ENCODE measurements at places on chromosomes 5 and 9.

GRCh38 chr9:35001803-35002502 lies 12.4 kb downstream of the DNAJB5 start:
- DNase-seq: peak; percentile 48

DNA sequence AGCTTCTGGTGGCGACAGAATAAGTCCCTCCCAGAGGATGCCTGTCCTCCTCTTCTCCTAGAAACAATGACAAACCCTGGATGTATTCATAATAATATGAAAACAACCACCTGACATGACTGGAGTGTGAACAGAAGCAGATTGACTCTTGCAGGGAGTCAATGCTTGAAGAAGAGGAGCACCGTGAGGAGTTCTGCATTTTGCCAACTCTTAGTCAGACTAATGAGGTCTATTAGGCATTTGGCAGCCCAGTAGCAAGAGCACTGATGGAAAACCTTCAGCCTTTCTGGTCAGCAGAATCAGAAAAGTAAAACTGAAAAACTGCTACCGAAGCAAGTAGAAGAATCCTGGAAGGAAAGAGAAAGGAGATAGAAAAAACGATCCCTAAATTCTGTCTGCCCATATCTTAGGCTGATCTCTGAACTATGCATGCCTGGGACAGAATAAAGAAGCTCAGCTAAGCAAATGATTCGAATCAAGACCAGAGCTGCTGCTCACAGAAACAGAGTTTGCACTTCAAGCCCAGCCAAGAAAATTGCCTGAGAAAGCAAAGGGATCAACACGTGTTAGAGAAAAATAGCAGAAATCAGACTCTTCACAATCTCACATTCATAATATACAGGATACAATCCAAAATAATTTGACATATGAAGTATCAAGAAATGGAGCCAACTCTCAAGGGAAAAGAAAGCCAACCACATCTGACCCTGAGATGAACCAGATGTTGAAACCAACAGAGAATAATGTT lies 69.5 kb upstream of the OSMR start:
- DNase-seq: no peak

- DNase-seq: peak; percentile 68
Measured at GRCh38 chr5:543755-544674, 19.8 kb upstream of the SLC9A3 start.

DNA sequence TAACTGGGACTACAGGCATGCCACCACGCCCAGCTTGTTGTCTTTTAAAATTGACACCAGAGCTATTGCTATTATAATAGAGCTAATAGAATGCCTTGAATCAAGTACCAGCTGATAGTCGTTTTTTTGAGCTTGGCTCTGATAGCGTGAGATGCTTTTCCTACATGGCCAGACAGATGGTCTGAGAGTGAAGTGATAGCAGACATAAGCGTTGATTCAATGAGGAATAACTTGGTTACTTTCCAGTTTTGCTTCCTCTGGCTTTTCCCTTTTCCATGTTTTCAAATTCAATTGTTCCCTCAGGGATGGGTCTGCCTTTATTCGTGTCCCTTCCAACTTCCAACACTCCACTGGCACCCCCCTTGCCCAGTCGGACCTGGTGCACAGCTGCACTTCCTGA lies 15.4 kb downstream of the AGXT2 start:
- DNase-seq: no peak

DNA sequence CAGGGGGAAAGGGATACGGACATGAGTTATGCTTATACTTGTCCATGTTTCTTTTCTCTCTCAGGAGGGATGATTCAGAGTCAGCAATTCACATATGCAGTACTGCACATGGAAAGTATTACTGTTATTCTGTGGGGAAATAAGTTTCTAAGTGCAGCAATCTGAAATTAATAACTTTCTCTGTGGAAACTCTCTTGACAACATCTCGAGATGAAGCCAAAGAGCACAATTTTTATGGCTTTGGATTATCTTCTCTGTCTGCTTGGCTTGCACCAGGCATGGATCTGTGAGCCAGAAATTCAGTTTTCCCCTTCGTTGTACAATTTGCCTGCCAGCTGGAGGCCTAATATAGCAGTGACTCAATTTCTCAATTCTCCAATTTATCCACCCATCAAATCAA lies 2.5 kb upstream of the NDFIP1 start:
- DNase-seq: no peak

DNA sequence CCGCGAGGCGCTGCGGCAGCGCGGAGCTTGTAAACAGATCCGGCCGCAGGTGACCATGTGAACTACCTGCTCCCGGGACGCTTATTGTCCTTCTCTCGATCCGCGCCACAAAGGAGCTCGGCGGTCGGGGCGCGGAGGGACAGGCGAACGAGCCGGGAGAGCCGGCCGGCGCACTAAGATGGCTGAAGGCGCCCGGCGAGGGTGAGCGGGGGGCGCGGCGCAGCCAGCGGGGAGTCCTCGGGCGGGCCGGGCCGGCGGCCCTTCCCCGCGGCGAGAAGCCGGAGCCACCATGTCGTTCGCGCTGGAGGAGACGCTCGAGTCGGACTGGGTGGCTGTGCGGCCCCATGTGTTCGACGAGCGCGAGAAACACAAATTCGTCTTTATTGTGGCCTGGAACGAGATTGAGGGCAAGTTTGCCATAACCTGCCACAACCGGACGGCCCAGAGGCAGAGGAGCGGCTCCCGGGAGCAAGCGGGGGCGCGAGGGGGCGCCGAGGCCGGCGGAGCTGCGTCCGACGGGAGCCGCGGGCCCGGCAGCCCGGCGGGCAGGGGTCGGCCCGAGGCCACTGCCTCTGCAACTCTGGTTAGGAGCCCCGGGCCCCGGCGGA lies 535 bp downstream of the JMY start:
- DNase-seq: peak; percentile 55

DNA sequence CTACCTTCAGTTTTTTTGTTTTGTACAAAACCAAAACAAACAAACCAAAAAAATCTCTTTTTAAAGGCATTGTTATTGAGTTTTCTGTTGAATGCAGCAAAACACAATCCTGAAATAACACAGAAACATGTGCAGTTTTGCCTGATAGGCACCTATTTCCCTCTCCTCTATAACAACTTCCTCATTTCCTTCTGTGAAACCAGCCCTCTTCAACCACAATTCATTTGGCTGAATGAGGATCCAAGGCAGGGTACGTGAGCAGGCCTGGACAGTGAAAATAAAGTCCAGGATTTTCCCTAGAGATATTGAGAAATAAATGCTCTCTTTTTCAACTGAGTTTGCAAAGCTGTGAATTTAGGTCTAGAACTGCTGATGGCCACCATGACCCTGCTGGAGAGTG lies 134.8 kb upstream of the LARP1 start:
- DNase-seq: no peak

DNA sequence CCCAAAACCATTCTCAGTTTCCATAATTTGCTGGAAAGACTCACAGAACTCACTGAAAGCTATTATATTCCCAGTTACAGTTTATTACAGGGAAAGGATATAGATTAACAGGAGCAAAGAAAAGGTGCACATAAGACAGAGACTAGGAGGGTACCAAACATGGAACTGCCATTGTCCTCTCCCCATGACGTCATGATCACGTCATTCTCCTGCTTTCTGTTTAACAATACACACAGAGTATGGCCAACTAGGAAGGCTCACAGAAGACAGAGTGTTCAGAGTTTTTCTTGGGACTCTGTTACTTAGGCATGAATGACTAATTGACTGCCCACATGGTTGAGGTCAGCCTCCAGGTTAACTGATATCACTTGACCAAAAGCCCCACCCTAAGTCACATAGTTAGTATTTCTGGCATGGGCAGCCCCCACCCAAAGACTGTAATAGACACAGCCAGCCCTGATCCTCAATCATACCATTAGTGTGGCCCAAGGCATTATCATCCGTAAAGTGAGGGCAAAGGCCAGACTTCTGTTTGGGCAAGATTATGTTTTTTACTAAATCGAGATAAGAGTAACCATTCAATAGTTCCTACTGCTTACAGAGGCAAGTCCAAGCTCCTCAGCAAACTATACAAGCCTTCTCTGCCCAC lies 353.5 kb upstream of the POU5F2 start:
- no peak for DNase-seq

- no peak for DNase-seq
Measured at GRCh38 chr5:9474219-9475002, 71.5 kb downstream of the SEMA5A start.

DNA sequence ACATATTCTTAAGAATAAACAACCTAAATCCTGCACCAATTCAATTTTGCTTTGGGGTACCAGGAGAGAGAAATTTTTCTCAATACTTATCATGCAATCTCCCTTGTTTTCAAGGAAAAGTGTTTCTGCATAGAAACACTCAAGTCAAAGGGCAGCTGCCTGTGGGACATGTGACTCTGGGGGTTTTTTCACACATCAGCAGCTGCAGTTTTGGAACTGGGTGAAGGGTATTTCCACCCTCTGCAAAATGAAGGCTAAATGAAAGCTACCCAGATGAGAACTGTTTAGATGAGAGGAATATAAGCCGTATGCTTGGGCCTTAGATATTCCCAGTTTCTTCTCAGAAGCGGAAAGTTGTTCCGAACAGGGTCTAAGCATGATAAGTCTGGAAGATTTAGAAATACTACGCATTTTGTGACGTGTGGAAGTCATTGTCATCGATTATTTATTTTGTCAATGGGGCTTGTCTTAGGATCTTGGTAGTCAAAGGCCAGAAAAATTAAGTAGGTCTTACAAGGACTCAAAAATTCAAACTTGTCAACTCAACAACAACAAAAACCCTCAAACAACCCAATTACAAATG lies 64.3 kb upstream of the BOD1 start:
- no peak for DNase-seq

- no peak for DNase-seq
Measured at GRCh38 chr5:108546939-108547338, 165.0 kb upstream of the FBXL17 start.

GRCh38 chr5:147051193-147051592 lies 172.6 kb upstream of the PPP2R2B start:
- DNase-seq: no peak

GRCh38 chr9:94157050-94157801 lies 73.0 kb downstream of the PTPDC1 start:
- DNase-seq: no peak

DNA sequence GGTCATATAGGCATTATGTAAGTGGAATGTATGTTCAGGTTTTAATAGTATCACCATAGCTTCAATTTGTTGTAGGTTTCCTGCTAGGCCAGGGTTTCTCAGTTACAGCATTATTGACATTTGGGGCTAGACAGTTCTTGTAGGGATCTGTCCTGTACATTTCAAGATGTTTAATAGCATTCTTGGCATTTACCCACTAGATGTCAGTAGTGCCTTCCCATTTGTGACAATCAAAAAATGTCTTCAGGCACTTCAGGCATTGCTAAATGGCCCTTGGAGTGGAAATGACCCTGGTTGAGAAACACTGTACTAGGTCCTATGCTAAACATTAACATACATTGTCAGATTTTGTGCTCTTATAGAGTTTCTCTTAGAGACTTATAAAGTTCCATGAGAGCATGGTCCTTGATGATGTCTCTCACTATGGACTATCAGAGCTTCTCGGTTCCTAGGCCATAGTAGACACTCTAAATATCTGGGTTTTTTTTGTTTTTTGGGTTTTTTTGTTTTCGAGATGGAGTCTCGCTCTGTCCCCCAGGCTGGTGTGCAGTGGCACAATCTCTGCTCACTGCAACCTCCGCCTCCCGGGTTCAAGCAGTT lies 1.4 kb downstream of the KIF20A start:
- DNase-seq: no peak

DNA sequence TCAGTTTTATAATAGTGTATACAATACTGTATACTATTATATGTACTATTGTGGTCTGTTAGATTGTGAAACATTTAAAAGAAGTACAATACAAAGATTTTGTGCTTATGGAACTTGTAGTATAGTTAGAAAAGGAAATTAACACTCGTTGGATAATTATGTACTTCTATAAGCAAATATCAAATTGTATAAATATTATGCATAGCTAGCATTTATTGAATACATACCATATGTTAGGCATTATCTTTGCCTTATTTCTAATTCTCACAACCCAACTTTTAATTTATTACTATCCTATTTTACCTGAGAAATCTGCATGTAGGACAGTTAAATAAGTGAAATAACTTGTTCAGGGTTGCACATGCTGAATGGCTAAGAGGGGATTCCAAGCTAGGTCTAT lies 37.5 kb downstream of the RAB3C start:
- no peak for DNase-seq

- DNase-seq: no peak
Measured at GRCh38 chr5:158255609-158256008, 396.7 kb upstream of the CLINT1 start.

GRCh38 chr5:168187614-168188013 lies 103.8 kb upstream of the WWC1 start:
- no peak for DNase-seq

DNA sequence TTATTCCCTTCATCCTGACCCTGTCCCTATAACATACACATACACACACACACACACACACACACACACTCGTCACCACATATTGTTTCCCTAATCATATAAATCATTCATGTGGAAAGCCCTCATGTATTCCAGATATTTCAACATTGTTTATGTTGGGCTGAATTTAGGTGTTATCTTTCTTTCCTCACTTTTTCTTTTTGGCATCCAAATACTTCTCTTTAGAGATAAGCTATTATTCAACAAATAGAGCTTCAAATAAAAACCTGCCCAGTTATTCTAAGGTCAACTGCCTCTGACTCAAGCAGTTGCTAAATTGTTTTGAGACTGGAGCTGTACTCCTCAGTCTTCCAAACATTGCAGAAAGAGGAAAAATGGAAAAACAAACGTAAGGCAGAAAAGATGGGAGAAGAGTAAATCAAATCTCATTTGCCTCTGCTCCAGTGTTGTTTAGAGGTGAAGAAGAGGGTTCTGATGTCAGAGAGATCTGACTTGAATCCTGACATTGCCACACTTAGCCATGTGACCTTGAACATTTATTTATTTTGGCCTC lies 215.7 kb downstream of the GAS1 start:
- no peak for DNase-seq

DNA sequence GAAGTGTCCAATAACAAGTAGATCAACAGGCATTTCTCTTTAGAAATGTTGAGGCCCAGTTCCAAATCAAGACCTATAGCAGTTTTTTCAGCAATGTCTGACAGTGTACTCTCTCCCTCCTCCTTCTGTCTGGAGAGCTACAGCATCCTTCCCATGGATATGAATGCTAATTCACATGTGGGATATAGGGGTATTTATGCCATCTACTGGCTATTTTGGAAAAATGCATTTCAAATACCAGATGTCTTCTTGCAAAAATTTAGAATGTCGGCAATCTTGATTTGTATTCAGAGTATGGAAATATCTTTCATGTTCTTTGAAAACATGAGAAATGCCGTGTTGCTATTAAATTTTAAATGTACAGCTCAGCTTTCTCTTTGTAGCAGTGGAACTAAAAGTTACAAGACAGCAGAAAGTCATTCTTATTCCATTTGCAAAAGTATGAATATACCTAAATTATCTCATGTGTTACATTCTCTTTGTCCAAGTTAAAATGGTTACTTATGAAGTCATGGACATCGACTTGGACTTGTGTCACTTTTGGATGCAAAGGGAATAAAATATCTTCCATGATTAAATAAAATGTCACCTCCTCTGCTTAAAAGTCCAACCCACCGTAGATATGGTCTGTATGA lies 647.8 kb downstream of the TAF11L14 start:
- no peak for DNase-seq

DNA sequence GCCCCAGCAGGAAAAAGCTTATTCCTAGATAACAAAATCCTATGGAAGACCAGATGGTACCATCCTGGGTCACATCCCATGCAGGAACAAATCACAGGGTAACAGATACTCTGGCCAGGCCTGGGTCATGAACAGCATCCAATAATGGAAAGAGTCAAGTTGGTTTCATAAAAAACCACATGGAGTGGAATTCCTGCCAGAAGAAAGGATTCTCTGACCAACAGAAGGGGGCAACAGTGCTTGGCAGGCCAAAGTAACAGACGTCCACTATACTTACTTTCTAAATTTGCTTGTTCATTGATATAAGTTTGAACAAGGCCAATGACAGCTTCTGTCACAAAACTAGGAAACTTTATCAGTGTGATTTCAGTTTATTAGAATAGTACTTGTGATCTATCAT lies 273.5 kb downstream of the ARRDC3 start:
- DNase-seq: no peak
